Stimulated activated CD8-positive, alpha-beta memory T cell treated with anti-CD3 and anti-CD28 coated beads, Interleukin-4, amount 100 ng/mL, for 1 hour (primary cell): ENCODE measurements at places on chromosomes 7 and 10.

- DNase-seq = no peak
Measured at GRCh38 chr10:14456218-14456869, 125.6 kb upstream of the FRMD4A start.

- DNase-seq = no peak
Measured at GRCh38 chr7:47507522-47507921, 74.4 kb downstream of the TNS3 start.

DNA sequence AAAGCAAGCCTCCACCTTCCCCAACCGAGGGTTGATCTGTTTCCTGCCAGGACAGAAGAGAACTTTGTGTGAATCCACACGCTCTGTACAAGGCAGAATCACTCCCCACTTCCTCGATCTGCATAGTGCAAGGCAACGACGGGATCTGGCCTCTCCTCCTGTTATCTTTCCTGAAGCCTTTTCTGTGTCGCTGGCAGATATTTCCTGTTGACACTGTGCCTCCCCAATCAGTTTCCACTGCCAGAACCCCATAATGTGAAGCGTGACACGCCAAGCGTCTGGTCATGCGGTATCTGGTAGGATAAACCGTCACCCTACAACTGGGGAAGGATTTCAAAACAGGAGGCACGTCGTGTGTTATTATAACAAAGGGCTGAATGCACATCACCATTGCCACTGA lies 57.2 kb downstream of the FAM171A1 start:
- DNase-seq = no peak

DNA sequence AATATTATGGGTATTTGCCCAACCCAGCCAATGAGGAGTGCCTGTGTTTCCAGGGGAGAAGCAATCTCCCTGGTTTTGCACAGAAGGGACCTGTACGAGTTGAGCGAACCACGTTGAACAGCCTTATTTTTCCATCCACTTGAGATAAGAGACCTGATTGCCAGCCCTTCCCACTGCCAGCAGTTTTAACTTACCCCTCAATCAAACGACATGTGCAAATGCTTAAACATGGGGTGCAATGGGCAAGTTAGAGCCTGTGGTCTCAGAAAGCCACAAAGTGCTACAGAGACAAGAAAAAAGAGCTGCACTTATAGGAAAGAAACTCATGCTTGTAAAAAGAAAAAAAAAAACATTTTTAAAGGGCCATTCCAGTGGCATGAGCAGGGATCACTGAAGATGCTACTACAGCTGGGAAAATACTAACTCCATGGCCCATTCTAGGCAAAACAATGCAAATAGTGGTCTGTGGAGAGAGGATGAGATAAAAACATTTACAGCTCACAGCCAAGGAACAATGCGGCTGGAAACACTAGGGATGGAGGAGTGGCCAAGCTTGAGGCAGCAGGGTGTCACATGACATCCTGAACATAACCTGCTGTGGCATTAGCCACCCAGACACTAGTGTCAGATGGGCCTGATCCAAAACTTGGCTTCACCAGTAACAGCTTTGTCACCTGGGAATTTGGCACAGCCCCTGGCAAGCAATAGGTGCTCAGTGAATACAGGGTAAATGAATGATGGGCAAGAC lies 162.8 kb downstream of the ELMO1 start:
- no peak for DNase-seq

GRCh38 chr7:157972914-157973313 lies 614.7 kb downstream of the PTPRN2 start:
- DNase-seq = no peak

GRCh38 chr10:78464856-78465267 lies 431.2 kb downstream of the RPS24 start:
- no peak for DNase-seq
